Hematopoietic multipotent progenitor cell (in vitro differentiated cells): ENCODE measurements at places on chromosomes 2 and 18. TPM values are rescaled to one million over a fixed set of nuclear protein-coding genes. Genes with fewer than 3 reads are reported as not detected.

AQP12B gene
- under 0.01 TPM for total RNA-seq

TIMM21 gene
- total RNA-seq = 10.5 TPM

GLI2 gene
- under 0.01 TPM for total RNA-seq

DNA sequence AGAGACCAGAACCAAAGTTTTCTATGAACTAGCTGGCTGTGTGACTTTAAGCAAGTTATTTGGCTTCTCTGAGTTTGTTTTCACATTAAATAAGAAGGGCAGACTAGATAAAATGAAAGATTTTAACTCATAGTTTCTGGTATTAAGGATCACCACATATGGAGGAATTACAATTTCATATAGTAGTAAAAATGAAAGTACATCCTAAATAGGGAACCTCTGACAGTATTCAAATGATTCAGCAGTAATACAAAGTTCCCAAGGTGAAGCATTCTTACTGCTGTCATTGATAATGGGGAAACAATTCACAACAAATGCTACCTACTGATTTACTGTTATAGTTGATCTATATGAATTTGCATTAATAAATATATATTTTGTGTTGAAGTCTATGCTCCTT lies 170.3 kb upstream of the VRK2 start:
- DNase-seq = no peak

DNA sequence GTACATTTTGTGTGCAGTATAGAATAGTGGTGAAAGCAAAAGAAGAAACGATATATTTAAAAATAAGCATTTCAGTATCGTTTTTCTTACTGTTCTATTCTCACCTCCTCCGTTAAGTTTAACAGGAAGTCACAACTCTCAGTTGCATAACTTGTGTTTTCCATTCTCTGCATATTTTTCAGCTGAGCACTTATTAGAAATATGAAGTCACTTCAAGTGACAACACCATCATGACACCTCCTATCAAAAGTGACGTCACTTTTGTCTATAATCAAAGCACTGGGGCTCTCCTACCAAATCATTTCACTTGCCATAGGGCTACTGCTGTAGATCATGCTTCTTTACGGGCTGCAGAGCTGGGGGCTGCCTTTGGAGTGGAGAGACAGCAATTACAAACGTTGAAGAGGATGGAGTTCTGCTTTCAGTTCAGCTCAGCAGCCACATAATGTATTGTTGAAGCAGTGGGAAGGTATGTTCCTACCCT lies 36.3 kb downstream of the STAT4 start:
- no peak for DNase-seq

DNA sequence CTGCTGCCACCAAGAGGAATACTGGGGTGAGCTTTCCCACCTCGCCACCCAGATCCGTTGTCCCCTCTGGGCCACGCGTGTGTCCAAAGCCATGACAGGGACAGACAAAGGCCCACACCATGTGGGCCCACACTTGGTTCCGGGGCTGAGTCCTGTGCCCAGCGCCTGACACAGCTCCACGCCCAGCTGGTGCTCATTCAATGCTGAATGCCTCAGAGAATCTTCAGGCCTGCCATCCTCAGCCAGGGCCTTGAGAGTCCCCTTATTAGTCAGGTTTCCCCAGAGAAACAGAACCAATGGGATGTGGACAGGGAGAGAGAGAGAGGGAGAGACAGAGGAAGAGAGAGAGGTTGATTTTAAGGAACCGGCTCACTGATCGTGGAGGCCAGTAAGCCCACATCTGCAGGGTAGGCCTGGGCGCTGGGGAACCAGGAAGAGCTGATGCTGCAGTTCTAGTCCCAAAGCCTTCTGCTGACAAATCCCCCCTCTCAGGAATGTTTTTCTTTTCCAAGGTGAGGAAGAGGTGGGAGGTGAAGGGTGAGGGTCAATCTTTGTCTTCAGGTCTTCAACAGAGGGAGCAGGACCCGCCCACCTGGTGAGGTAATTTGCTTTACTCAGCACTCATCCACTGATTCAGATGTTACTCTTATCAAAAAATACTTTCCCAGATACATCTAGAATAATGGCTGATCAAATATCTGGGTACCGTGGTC lies 10.2 kb upstream of the SPATA3 start:
- no peak for DNase-seq

DNA sequence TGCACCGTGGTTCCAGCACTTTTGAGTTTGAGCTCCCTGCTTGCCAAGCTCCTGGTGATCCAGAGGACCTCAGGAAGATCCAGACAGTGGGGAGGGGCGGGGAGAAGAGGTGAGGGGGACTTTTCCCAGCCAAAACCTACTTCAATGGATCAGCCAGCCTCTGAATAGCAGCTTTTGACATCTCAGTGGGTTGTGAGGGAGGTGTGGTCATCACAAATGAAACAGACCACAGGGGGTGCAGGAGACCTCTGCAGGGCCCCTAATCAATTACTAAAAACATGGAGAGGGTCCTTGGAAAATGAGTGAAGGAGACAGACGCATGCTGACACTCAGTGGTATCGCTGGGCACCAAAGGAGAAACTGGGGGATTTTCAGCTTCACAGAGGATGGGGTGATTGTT lies 372.7 kb downstream of the ZNF521 start:
- no peak for DNase-seq

GRCh38 chr2:19895535-19895934 lies 6.2 kb downstream of the TTC32 start:
- no peak for DNase-seq

DNA sequence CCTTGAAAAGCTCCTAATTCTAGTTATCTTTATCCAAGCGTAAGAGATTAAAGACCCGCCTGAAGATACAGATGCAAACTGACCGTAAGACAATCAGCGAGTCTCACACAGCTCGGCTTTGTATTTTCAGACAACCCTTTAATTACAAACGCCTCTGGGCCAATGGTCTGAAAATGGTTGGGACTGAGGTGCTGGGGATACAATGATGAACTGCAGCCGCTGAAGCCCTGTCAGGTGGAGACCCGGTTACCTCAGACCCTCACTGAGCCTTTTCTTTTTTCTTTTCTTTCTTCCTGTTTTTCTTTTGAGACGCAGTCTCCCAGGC lies 715 bp upstream of the CFAP36 start:
- peak; percentile 13 for DNase-seq

DNA sequence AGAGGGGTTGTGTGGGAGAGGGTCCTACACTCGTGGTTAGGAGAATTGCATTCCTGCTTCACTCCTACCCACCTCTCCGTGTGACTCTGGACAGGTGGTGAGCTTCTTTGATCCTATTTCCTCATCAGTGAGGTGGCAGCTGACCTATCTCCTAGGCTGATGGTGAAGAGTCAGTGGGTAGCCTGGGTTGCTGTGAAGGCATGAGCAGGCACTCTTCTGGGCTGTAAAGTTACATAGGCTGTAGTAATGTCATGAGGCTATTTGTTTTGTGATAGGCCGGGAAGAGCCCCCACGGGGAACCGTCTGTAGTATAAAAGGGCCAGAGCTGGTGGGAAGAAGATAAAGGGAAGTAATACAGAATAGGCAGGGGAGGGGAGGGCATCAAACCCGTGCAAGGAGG lies 83.8 kb downstream of the TMEM247 start:
- no peak for DNase-seq

GRCh38 chr18:62399781-62400308 lies 74.7 kb downstream of the TNFRSF11A start:
- DNase-seq = peak; percentile 14

DNA sequence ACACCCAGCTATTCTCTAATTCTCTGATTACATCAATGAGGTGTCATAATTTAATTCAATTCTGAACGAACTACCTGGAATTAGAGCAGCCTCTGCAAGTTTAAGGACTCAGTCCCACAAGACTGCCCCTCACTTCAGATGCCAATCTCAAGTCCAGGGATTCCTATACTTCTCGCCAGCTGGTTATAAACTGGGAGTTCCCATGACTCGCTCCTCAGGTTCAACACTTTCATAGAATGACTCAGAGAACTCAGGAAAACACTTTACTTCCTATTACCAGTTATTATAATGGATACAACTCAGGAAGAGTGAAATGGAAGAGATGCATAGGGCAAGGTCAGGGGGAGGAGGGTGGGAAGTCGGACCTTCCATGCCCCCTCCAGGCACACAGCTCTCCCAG lies 112.3 kb upstream of the ATP5MC3 start:
- no peak for DNase-seq

GRCh38 chr18:42113529-42114191 lies 158.6 kb downstream of the PIK3C3 start:
- no peak for DNase-seq
